ENCODE measurements at places on chromosomes 4 and X.

GRCh38 chr4:25694466-25694865 is 38.8 kb downstream of the SLC34A2 start:
- no peak for DNase-seq

GRCh38 chrX:31251336-31251735 is 179.5 kb upstream of the FTHL17 start:
- DNase-seq = no peak

DNA sequence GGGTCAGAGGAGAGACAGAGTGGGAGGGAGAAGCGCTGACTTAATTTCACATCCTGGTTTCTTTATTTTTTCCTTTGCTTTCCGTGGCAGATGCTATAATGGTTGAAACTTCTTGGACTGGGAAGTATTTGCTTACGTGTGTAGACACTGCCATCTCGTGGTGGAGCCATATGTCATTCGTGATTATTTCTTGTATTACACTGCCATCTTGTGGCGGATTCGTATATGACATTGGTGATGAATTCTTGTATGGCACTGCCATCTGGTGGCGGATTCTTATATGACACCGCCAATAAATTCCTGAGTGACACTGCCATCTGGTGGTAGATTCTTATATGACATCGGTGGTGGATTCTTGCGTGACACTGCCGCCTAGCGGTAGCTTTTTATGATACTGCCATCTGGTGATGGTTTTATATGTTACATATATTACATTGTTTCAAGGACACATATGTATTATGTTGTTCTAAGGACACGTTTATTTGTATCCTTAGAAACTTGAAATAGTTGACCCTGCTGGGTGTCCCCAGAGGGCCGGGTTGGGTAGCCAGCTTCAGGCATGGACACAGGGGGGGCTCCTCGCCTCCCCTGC is 37.3 kb upstream of the CLCN4 start:
- peak; percentile 74 for DNase-seq

DNA sequence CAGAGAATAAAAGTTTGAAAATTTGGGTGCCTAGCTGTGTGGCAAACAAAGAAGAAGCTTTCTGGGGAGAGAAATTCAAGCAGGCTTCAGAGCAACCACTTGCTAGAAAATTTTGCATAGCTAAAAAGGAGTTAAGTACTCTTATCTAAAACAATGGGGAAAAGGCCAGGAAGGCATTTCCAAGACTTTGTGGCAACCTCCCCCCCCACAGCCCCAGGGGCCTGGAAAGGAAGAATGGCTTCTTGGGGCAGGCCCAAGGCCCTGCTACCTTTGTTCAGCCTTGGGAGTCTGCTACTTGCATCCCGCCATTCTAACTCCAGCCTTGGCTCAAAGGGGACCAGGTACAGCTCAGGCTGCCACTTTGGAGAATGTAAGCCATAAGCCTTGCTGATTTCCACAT is 102.2 kb downstream of the PTCHD1 start:
- no peak for DNase-seq

- DNase-seq = no peak
Observed at GRCh38 chr4:103268746-103269145, 70.6 kb upstream of the CENPE start.

- no peak for DNase-seq
Observed at GRCh38 chr4:109275066-109275745, 27.3 kb downstream of the COL25A1 start.

DNA sequence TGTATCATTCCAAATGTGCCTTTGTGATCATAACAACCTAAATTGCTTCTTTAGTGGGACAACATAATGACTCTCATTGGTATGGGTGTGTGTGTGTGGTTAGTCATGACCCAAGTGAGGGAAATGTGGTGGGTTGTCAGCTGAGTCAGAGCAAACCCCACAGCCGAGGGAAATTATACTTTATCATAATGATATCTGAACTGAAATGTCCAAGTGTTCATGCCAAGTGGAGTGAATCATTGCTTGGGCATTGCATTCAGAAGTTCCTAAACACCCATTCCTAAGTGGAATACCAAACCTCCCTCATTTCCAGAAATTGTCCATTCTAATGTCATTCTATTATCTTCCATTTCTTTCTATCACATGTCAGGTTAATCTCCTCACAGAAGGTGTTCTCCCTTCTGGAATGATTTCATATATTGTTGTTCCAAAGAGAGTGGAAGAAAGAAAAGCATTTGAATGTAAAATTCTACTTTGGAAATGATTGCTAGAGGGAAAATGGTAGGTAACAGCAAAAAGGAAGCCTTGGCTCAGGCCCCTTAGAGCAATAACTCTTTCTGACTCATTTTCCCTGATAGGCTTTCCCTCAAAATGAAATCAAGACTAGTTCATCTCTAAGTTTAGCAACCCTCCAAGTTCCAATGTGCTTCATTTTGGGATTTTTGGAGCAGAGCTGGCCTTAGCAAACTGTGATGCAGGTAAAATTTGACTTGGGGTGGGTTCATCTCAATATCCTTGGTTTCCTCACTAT is 230.7 kb upstream of the KCNIP4 start:
- DNase-seq = no peak

GRCh38 chr4:111178231-111178630 is 555.4 kb upstream of the PITX2 start:
- no peak for DNase-seq

DNA sequence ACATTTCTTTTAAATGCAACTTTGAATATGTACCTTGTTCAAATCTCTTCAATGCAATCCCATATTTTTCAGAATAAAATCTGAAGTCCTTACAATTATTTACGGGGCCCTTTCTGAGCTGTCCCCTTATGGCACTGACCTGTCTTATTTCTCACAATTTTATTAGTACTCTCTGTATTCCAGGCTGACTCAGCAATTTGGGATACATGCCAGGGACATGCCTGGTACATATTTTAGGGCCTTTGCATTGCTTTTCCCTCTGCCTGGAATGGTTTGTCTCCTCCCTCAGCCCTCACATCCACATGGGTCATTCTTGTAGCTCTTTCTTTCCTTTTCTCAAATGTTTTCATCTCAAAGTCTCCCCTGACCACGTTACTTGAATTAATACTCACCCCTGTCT is 172.2 kb upstream of the TECRL start:
- DNase-seq = no peak

GRCh38 chr4:140238351-140239056 is 84.5 kb upstream of the MAML3 start:
- DNase-seq = no peak

- no peak for DNase-seq
Observed at GRCh38 chr4:158020734-158021346, 152.0 kb downstream of the GASK1B start.

GRCh38 chr4:90127706-90128345 is 632 bp downstream of the CCSER1 start:
- DNase-seq = no peak

DNA sequence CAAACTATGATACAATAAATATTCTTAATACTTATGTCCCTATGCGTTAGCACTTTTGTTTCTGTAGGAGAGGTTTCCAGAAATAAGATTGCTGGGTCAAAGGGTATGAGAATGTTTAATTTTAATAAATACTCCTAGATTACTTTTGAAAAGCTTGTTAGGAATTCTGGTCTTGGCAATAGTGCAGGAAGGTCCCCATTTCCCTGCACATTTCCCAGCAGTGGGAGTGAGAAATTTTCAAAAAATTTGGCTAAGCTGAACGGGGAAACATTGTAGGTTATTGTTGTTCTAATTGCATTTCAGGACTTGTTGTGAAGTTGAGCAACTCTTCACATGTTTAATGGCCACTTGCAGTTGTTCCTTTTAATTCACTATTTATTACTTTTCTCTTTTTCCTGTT is 27.1 kb downstream of the IGFBP7 start:
- DNase-seq = no peak

- DNase-seq = no peak
Observed at GRCh38 chr4:105765690-105766407, 57.3 kb downstream of the GSTCD start.

DNA sequence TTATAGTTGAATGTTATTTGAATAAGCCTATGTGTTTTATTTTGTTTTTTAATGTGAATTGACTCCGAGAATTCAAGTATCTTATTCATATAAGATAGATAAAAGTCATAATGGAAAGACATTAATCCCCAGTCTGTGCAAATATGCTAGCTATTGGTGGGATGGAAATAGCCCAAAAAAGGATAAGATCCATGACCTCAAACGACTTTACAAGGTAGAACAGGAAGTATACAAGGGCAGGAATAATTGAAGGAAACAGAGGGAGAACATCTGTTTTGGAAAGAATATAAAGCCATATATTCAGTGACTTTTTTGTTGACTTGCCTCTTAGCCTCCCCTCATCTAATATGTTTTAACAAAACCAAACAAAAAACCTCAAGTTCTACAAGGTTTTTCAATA is 9.0 kb downstream of the ABCE1 start:
- DNase-seq = no peak

GRCh38 chrX:38975368-38975942 is 174.2 kb downstream of the MID1IP1 start:
- DNase-seq = no peak

DNA sequence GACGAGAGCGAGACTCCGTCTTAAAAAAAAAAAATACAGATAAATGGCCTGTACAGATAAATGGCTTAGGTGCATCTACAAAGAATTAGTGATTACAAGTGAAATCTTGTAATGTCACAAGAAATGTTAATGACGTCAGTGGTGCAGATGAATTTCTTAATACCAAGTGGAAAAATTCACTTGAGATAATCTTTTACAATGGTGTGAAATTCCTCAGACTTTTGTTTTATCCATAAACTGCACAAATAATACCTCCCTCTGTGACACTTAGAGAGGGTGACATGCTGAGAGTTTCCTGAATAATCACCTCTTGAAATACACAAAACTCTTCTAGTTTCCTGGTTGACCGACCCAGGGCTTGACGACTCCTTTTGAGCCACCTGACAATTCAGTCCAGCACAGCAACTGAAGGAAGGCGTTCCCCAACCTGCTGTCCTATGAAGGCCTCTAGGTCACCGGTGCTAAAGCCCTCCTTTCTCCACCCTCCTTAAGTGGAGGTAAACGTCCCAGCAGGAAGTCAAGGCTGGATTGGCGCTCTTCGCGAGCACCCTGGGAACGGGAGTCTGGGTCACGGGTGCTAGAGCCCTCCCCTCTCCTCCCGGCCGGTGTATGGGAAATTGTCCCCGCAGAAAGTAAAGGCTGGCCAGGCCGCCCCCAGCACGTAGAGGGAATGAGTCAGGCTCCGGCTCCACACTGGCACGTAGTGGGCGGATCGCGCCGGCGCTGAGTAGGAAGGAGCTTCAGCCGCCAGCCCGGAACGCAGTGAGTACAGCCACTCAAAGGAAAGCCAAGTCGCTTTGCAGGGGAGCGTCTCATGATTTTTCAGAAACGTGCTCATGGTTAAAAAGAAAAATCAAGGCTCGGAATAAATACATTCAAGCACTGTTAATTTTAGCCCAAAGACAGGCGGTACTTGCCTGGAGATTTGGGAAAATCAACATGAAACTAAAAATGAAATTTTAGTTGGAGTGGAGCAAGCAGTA is at the start of gene TMEM144:
TMEM144 (plus strand) TSS at position 662 of the 983 bp plus-strand sequence. CDS start 2,182 bp downstream, outside the sequence.
- DNase-seq = no peak

- no peak for DNase-seq
Observed at GRCh38 chr4:38647101-38647819, 16.7 kb upstream of the KLF3 start.

DNA sequence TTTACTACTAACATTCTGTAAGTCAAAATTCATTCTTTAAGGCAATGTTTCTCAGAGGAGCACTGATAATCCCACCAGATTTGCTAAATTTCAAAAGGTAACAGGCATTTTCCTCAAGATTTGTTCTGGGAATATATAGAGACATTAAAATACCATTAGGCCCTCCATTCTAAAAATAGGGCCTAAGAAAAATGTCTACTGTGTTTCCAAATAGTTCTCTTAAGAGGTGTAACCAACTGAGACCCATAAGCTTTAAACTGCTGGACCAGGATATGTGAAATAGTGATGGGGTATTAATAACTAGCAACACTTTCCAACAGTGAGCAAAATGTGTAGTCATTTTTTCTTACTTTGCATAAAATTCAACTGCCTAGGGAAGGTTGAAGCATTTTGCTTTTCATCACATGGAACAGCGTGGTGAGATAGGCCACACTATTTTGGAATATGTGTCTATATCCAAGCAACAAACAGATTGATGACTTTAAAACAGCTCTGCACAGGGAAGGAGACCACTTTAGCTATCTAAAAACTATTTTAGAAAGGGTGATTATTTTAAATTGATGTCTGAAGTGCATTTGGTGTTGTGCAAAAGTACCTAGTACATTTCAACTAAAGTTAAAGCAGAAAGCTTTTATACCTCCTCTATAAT is 89.9 kb downstream of the CORIN start:
- no peak for DNase-seq

DNA sequence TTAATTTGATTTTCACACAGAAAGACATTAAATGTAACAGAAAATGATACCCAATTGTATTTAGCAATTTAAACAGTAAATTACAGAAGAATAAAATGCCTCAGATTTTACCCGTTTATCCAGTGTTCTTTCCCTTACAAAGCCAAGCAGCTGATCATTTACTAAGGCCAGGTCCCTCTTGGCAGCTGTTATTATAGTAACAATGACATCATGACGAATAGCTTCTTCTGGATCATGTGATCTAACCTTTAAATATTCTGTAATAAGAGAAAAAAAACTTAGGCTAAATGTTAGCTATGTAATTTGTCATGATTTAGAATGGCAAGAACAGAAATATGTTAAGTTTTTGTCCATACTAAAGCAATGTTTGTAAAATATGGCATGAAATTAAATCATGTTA is 69.4 kb downstream of the PDS5A start:
- no peak for DNase-seq

GRCh38 chr4:66555301-66555700 is 885.0 kb upstream of the EPHA5 start:
- DNase-seq = no peak

GRCh38 chrX:107731831-107732502 is 43.6 kb downstream of the TSC22D3 start:
- DNase-seq = no peak

DNA sequence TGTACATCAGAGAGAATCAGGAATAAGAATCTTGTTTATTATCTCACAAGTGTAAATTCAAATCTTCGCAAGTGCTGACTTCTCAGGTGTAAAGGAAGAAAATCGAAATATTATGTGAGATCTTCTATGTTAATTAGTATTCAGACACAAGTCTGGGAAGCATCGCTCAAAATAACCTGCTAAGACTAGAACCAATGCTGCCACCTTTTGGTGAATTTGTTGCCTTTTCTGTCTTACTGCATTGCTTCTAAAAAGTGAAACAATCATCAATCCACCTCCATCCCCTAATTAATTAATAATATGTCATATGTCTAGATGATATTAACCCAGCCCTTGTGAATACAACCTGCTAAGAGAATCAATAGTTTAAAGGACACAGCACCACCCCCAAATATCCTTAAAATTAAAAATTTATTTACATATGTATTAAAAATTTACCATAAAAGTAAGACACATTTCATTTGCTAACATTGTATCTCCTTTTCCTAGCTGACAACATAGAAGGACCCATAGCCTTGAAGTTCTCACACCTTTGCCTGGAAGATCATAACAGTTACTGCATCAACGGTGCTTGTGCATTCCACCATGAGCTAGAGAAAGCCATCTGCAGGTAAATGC is 3.5 kb downstream of the EPGN start:
- no peak for DNase-seq

- DNase-seq = no peak
Observed at GRCh38 chr4:74814052-74814451, 19.7 kb upstream of the BTC start.

Measured in effector memory CD4-positive, alpha-beta T cell (primary cell).